ENCODE measurements at places on chromosomes 12 and 14. TPM values are rescaled to one million over a fixed set of nuclear protein-coding genes. Genes with fewer than 3 reads are reported as not detected.

- no peak for DNase-seq
Measured at GRCh38 chr12:48932878-48933277, 7.6 kb upstream of the FKBP11 start.

DNA sequence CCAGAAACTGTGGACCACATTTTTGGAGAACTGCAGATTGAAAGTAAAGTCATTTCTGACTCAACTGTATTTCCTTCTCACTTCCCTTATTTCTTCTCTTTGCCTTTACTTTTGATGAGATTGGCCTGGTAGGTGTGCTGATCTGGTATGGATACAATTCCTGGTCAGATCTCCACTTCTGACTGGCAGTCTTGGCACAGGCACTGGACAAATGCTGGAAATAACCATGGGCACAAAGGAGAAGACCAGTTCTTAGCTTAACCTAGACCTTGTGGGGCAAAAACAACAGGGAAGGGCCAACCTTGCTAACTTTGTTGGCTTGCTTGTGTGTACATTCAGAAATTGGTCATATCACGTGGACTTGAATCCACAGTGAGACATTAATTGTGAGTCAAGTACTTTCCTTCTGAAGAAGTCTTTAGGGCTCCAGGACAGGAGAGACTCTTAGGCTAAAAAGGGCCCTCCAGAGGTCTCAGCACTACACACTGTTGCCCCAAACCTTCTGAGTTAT, 75.0 kb downstream of the DIP2B start:
- no peak for DNase-seq

The CFAP54 gene
- total RNA-seq: 0.32 TPM

DNA sequence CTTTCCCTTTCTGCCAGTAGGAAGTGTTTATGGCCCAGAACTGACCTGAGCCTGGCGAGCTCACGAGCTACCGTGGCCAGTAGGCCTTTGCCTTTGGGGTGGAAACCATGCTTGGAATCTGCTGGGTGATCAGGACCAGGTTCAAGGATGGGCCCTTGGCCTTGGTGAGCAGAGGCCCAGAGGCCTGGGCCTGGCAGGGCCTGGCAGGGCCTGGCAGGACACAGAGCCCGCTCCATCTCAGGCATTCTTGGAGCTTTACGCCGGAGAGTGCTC, 184.8 kb upstream of the RTL1 start:
- DNase-seq: peak; percentile 6

- DNase-seq: no peak
Measured at GRCh38 chr12:131084341-131085011, 130.8 kb downstream of the ADGRD1 start.

- no peak for DNase-seq
Measured at GRCh38 chr12:33438851-33439586, 600 bp downstream of the SYT10 start.

GRCh38 chr14:23076785-23077408, 18.0 kb downstream of the ACIN1 start:
- DNase-seq: no peak

The KRT83 gene
- total RNA-seq: not detected

DNA sequence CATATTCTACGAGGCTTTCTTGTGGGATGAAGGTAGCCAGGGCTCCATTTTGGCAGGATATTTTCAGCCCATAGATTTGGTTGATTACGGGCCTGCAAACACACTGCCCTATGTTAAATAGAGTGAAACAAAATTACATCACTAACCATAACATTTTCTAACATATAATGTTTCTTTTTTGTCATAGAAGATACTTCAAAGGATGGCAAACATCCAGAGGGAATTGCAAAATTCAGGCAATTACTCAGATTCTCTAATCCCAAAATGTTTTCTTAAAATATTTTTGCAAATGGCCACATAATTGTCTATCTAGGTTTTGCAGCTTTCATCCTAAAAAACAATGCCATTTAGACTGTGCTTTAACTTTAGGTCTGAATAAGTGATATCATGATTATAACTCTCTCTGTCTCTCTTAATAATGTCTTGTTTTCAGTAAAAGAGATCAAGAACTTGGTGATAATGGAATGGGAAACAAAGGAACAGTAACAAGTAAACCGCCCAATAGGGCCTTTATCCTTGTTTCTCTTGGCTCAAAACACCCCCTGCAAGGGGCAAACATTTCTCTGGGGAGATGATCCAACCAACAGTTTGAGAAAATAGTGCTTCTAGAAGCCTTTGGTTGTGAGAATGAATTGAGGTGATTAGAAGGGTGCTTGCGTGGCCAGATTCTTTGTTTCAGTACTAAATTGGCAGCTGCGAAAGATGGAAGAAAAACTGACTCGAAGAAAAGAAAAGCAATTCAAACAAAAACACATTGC, 54.4 kb upstream of the BTG1 start:
- DNase-seq: no peak

DNA sequence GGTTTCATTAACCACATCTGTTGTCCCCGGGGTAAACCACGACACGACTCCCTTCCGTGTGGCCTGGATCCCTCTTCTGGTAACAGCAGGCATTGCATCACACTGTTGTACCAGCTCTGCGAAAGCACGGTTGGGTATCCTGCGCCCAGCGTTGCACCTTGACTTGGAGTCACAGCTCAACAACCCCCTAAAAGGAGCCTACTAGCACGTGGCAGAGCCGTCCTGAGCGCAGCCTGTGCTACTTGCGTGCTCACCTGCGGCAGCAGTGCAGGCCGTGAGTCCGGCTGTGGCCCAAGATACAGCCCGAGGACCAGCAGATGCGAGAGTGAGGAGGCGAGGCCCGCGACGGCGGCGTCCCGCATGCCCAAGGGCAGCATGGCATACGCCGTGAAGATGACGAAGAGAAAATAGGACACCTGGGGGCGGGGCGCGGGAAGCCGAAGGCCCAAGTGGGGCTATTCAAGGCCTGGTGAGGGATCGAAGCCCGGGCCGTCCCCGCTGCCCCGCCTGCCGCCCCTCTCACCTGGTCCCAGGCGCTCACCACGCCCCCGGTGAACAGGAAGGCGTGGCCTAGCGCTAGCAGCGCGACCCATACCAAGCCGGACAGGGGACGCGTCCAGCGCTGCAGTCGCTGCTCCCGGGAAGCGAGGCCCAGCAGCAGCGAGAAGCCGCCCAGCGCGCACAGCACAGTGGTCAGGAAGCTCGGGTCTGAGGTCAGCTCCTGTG, 2.4 kb downstream of the ADCY4 start:
- DNase-seq: peak; percentile 88

DNA sequence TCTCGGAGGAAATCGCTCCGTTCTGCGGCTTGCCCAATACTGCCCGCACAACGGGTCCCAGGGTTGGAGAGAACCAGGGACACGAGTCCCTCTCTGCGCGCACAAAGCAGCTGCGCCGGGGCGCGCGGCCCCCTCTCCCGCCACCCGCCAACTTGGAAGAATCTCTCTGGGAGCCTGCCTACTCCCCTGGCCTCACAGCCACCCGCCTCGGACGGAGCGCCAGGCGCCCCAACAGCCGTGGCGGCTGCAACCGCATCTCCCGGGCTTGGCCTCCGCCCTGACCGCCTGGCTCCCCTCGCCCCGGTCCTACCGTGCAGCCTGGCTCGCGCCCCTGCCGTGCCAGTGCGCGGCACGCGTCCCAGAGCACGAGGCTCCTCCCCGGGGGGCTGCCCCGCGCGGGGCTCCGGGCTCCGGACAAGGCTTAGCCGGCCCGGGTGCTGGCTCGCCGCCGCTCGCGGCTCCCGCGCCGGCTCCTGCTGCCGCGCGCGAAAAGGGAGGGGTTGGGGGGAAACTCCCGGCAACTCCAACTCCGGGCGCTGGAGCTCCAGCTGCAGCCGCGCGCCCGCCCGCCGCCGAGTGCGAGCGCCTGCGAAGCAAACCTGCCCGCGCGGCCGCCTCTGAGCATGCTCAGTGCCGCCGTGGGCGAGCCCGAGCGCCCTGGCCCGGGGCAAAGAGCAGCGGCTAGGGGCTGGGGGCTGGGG, at the start of gene STXBP6:
STXBP6 (minus strand) TSS at position 580 of the 701 bp plus-strand sequence. CDS start 75,329 bp downstream, outside the sequence.
- DNase-seq: peak; percentile 76

The TDRD9 gene
- total RNA-seq: 0.44 TPM

- no peak for DNase-seq
Measured at GRCh38 chr12:92088805-92089204, 56.8 kb downstream of the BTG1 start.

- DNase-seq: no peak
Measured at GRCh38 chr12:96303653-96304052, 96.6 kb downstream of the CDK17 start.

The PCED1B gene
- 1.8 TPM for total RNA-seq

GRCh38 chr14:54177641-54178621, 218.9 kb upstream of the CDKN3 start:
- DNase-seq: no peak

DNA sequence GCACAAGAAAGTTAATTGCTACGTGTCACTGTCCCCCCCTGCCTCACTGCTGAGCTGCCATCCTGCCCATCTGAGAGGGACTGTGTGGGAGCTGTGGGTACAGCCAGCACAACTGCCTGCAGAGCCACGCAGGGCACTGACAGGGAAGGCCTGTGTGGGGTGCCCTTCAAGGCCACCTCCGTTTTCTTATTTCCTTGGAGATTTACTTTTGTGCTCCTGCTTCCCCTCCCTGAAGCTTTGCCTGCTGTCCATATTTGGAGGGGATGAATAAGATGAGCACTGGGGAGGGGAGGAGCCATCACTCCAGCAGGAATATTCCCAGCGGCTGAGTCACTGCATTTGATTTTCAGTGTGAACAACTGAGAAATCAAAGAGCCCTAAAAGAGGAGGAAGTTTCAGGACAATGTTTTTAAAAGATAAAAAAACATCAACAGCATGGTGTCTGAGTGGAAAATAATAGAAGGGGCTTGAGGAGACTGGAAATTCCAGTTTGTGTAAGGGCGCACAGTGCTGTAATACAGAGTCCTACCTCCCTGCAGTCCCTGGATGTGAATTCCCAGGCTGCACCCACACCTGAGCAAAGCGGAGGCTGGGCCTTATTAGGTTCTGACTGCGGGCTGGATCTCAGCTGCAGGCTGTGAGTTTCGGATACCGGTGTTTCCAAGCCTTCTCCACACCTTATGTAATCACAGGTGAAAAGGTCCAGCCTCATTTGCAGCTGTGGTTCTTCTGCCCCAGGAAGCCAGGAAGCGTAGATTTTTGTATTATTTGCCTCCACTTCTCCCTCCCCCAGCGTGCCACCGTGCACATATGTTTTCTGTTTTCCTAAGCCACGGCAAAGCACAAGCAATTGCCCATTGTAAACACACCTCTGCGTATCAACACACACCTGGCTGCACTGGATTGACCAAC, 192.6 kb upstream of the BCL2L14 start:
- DNase-seq: peak; percentile 79

DNA sequence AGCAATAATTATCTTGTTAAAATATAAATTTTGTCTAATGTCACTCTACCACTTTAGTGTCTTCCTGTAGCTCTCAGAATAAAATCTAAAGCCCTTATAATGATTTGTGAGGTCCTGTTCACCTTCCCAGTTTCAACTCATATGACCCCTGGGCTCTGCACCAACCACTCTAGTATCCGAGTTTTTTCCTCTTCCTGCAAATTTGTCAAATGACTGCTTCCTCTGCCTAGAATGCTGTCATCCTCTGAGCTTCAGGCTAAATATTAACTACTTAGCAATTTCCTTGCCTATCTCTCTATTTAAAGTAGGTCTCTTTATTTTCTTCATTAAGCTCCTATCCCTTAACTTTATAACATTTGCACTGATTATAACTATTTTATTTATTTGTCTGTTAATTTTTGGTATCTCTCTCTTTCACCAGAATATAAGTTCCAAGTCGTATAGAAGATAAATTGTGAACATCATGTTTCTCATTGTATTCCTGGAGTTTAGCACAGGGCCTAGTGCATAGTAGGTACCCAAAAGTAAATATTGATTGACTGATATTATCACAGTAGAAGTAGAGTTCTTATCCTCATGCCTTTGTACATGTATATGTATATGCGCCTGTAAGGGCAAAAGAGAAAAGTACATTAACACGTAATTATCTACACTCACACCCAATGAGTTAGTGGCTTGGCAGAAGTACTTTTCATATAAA, 196.0 kb downstream of the BCAT1 start:
- DNase-seq: no peak

Measured in colonic mucosa (tissue), 4 donors.